ENCODE measurements at places on chromosomes 13 and 19. TPM values are rescaled to one million over a fixed set of nuclear protein-coding genes. Genes with fewer than 3 reads are reported as not detected.

IGFL3 gene
- not detected for total RNA-seq

THSD8 gene
- total RNA-seq: not detected

BEST2 gene
- 0.45 TPM for total RNA-seq

SYT3 gene
- total RNA-seq: not detected

AP1M1 gene
- total RNA-seq: 182 TPM

FXYD1 gene
- total RNA-seq: not detected

DNA sequence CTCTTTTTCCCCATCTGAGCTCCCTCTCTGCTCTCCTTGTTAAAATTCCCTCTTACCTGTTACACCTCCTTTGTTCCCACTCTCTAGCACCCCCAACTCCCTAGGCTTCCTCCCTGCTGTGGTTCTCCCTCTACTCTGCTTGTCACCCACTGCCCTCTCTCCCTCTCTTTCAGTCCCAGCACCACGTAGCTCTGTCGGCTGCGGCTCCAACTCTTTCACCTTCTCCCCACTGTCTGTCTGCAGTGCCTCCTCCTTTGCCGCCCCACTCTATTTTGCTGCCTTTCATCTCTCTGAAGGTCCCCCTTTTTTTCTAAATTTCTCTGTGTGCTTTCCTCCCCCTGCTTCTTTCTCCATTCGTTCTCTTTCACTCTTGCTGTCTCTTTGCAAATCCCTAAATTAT lies 1.1 kb downstream of the ZNF836 start:
- no peak for DNase-seq

GRCh38 chr19:55463583-55464031 lies 944 bp downstream of the C19orf85 start:
- no peak for DNase-seq

DNA sequence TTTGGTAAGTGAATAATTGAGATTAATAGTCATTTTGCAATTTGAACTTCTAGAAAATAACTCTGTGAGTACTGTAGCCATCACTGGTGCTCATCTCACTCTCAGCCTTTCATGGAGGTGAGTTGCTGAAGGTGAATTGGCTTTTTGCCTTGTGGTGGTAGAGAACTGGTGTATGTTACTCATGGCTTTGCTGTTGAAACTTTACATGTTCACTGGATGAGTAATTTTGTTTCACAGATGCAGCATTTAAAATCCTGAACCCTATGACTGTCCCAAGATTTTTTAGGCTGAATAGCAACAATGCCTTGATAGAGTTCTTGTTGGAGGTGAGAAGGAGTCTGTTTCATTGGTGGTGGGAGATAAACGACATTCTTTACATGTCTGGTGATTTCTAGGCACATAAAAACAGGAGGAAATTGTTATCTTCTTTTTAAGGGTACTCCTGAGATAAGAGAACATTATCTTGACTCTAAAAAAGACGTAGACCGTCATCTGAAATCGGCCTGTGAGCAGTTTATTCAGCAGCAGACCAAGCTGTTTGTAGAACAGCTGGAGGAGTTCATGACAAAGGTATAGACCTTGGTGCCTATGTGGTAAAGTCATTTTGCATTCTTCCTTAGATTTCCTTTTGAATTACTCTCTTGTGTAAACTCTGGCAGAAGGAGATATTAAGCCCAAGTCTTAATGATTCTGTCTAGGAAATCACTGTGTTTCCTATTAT lies 53.9 kb downstream of the COG3 start:
- DNase-seq: peak; percentile 49

DNA sequence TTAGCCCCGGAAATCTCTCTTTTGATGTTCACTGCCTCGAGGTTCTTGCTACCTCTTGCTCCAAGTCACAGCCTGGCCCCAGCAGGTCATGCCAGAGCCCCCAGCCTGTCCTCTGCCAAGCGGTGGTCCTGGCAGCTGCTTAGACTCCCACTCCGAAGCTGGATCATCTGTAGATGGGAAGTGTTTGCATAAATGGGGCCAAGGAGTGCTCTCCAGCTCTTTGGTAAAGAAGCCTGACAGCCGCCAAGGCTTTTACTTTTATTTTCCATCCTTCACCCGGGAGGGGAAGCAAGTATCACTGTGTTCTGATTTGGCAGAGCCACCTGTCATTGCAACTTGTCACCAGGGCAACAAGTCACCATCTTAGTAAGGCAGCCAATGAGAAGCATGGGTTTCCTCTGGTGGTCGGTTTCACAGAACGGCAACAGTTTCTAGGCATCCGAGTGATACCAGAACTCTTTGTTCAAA lies 10.6 kb upstream of the RETN start:
- peak; percentile 13 for DNase-seq

- no peak for DNase-seq
Observed at GRCh38 chr13:49533591-49534269, 38.0 kb downstream of the PHF11 start.

DNA sequence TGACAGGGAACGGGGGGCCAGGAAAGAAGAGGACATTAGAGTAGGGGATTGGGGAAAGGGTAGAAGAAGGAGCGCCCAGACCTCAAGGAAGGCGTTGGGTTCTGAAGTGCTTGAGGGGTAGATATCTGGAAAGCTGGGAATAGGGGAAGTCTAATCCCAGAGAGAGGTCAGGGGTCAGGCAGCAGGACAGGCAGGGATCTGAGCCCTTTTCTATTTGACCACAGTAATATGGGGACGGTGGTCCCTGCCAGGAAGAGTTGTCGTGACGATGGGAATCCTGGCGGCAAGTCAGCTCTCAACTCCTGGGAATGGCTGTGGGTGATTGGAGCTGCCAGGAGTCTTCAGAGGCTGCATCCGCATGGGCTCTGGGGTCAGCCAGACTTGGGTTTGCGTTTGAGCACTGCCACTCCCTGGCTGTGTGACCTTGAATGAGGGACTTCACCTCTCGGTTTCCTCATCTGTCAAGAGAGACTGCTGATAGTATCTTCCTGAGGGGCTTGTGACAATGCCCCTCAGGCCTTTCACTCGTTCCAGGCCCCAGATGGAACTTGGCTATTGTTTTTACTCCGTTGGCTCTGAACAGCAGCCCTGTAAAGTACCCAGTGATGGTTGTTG lies 1.3 kb downstream of the AP2A1 start:
- no peak for DNase-seq

DNA sequence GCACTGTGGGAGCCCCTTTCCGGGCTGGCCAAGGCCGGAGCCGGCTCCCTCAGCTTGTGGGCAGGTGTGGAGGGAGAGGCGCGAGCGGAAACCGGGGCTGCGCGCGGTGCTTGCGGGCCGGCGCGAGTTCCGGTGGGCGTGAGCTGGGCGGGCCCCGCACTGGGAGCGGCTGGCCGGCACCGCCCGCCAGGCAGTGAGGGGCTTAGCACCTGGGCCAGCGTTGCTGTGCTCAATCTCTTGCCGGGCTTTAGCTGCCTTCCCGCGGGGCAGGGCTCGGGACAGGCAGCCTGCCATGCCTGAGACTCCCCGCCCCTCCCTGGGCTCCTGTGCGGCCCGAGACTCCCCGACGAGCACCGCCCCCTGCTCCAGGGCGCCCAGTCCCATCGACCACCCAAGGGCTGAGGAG lies 405.2 kb upstream of the PRR20A start:
- DNase-seq: no peak

DNA sequence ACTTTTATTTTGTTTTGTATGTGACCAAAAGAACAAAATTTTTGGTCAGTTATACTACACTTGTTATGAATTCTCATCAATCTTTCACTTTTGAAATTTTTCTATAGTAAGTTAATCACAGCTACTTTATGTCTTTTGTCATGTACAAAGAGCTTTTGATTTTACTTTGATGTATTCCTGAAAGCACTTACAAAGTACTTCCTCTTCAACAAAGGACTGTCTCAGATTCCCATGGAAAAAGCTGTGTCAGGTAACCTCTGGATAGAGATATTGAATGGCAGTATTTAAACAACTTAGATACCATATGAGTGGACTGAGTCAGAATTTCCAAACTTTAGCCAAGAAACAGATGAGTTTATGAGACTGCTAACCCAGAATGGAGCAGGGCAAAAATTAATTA lies 689.3 kb upstream of the ATXN8OS start:
- no peak for DNase-seq

DNA sequence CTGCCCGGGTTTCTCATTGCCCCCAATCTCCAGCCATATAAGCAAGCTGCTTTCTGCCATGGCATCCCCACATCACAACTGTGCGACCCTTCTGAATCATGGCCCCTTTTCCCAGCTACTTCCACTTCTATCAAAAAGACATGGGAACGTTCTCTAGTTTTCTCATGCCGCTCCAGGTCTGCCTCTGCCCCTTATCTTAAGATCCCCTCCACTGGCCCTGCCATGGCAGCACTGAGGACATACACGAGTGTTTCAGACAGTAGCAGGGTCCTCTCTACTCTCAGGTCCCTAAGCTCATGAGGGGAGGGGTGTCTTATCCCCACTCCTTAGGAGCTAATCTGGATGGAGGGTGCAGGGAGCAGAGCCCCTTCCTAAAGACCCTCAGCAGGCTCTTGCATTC lies 5.5 kb upstream of the AMER2 start:
- no peak for DNase-seq

DNA sequence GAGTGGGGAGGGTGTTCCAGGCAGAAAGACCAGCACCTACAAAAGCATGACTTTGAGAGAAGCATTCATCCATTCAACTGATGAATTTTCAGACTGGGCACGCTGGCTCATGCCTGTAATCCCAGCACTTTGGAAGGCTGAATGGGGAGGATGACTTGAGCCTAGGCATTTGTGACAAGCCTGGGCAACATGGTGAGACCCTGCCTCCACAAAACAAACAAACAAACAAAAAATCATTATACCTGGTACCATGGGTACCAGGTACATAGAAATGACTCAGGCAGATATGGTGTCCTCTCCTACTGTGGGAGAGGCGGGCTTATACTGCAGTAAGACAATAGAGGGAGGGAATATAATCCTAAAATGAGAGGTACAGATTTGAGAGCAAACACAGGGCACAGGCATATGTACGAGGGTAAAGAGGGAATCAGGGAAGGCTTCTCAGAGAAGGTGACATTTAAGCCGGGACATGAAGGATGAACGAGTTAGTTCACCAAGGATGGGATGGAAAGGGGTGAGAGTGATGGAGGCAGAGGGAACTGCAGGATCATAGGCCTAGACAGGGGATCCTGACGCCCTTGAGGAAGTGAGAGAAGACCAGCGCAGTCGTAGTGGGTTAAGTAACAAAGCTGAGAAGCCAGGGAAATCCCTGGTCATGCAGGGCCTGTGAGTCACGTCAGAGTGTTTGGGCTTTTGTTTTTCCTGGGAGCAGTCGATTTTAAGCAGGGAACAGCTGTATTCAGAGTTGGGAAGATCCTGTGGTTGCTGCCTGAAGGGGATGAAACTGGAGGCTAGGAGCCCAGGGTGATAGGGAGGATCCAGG lies 2.9 kb downstream of the CYP2S1 start:
- peak; percentile 77 for DNase-seq

- no peak for DNase-seq
Observed at GRCh38 chr13:98496479-98496791, 80.5 kb downstream of the STK24 start.

GRCh38 chr19:11373166-11373884 lies 1.1 kb upstream of the SWSAP1 start:
- DNase-seq: no peak

GRCh38 chr19:31231237-31231636 lies 118.0 kb downstream of the TSHZ3 start:
- DNase-seq: peak; percentile 30

DNA sequence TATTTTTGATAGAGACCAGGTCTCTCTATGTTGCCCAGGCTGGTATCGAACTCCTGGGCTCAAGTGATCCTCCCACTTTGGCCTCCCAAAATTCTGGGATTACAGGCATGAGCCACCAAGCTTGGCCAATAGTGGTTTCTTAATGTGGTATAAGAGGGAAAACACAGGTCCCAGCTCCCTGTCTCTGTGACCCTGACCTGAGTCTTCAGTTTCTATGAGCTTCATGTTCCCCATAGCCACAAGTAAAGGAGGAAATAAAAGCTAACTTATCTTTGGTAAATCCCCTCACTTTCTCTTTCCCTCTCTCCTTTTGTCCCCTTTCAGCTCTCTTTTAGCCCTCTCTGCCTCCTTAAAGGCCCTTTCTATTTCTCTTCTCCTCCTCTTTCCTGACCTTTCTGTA lies 50.3 kb downstream of the ABCC4 start:
- no peak for DNase-seq

- no peak for DNase-seq
Observed at GRCh38 chr19:23328211-23328610, 67.1 kb downstream of the ZNF91 start.

DNA sequence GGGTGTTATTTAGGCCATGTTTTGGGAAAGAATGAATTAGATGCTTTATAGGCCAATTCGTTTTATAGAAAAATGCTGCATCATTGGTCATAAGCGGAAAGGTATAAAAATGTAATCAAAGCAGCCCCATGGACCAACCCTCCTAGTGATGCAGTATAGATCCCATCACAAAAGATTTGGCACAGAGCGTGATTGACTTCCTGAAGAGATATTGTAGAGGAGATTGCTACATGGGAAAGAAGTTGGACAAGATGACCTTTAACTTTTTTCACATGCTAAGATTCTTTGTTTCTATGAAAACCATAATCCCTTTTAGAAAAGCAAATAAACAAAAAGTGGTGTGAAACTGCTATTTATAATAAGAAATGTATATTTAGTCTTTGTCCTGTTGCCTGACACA lies 136.5 kb upstream of the FNDC3A start:
- no peak for DNase-seq

DNA sequence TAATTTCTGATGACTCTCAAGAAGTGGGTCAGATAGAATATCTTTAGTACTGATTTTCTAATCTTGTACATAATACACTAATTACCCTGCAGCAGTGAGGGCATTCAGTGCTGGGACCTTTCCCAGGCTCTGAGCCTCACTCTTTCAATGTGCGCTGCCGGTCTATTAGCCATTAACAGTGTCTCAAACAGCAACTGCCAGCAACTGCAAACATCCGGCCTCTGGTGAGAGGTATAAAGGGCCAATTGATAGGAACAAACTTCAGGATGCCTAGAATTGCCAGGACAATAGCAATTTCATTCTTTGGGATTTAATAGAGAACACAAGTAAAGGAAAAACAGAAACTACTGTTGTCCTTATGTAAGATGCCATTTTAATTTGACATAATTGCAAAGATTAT lies 604.4 kb upstream of the SPRY2 start:
- no peak for DNase-seq

DNA sequence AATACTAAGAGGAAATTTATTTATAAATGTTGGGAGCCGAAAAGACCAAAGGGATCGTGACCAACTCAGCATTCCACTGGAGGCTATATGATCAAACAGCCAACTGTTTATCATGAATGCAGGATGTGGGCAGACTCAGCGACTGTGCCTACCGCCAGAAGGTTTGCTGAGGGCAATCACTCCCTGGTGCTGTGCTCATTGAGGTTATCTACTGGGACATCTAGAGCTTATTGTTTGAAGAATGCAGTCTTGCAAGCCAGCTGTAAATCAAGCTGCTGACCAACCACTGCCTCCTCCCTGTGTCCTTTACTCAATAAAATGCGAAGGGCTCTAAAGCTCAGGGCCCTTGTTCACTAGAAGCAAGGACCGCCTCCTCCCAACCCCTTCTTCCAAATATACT lies 8.5 kb upstream of the XPO4 start:
- DNase-seq: no peak

DNA sequence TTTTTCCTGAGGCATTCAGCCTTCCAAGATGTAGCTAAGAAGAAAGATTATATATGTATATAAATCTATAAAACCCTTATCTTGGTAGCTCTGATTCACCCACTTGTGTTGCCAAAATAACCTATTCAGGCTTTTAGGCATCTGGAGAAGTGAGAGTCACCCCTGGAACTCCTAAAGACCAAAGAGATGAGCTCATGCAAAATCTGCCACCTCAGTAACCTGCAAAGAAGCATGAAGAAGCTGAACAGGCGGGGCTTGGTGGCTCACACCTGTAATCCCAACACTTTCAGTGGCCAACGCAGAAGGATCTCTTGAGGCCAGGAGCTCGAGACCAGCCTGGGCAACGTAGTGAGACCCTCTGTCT lies 393.7 kb downstream of the FOXO1 start:
- DNase-seq: no peak

- DNase-seq: no peak
Observed at GRCh38 chr19:47633996-47634395, 25.1 kb downstream of the BICRA start.
